ENCODE measurements at places on chromosomes 3 and 15.

DNA sequence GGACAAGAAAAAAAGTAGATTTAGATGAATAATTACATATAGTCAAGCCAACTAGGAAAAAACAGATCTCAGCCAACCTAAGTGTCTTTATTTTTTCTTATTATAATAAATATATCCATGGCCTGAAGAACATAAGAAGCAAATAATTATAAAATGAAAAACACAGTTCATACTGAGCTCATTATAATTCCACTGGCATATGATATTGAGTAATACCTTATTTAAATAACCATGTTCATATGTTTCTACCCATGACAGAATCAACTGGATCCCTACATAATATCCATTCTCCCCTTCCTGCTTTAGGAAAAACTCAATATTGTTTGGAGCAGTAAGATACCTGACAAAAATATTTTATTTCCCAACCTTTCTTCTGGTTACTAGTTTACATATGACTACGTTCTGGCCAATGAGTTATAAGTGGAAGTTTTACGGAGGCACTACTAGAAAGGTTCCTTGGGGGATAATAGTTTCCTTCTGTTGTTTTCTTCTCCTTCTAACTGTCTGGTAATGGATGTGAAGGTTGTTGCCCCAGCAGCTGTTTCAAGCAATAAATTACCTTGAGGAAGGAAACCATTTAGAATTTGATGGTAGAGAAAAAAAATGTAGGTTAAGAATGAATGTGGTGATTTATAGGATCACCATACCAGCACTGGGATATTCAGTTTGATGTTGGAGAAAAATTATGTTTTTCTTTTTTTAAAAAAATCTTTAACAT, 184.1 kb upstream of the MBNL1 start:
- DNase-seq = no peak

DNA sequence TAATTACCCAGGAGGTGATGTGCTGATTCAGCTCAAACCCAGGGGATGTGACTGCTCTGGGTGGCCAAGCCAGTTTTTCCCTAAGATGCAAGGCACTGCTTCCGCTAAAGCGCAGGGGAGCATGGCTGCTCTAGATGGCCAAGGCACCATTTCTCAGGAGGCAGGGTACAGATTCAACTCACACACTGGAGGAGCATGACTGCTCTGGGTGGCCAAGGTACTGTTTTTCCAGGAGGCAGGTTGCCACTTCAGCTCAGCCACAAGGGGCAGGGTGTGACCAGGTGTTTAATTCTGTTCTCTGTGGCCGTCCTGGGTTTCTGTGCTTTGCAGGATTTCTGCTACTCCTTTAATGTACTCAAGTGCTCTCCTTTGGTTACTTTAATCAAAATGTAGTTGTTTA, 659.3 kb upstream of the ARRDC4 start:
- DNase-seq = no peak

- DNase-seq = no peak
Observed at GRCh38 chr3:157347577-157348303, 88.9 kb upstream of the PTX3 start.

- DNase-seq = no peak
Observed at GRCh38 chr3:51604212-51604611, 65.7 kb downstream of the RAD54L2 start.

DNA sequence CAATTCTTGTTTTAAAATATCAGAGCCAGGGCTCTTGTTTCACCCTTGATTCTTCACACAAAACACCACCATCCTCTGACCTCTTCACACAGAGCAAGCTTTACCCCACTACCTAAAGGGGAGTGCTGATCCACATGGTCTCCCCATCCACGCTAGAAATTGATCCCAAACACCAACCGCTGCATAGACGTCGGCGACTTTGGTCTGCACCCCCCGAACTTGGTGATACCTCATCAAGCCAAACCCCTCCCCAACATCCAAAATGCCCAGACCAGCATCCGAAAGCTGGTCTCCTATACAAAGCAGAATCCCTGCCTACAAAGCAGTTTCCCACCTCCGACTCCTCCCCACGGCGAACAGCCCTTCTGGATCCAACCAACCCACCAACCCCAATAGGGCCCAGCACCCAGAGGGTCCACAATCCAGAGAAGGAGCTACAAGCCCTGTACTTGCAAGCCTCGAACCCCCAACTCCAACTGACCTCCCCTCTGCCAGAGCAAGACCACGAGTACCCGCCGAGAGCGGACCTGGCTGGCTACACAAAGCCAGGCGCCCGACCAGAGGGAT, 25.8 kb upstream of the MTHFS start:
- DNase-seq = no peak

- no peak for DNase-seq
Observed at GRCh38 chr3:69856965-69857705, 117.9 kb downstream of the MITF start.

GRCh38 chr15:98767692-98768091, 119.4 kb downstream of the IGF1R start:
- DNase-seq = no peak

DNA sequence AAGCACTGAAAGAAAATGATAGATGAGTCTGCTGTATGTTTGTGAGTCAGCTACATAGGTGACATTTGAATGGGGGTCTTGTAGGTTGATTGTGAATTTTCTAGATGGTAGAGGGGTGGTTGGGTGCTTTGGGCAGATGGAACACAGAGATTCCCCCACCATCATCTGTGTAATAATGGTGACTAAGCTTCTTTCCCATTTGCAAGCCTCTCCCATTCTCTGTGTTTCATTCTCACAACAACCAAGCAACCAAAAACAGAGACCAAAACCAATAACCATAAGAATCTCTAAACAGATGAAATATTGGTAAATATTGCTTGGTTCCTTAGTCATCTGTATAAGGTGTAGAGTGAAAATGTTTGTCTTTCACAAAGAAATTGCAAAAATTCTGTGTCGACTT, 17.8 kb upstream of the UTS2B start:
- DNase-seq = no peak

- DNase-seq = no peak
Observed at GRCh38 chr3:157606852-157607197, 103.6 kb upstream of the VEPH1 start.

DNA sequence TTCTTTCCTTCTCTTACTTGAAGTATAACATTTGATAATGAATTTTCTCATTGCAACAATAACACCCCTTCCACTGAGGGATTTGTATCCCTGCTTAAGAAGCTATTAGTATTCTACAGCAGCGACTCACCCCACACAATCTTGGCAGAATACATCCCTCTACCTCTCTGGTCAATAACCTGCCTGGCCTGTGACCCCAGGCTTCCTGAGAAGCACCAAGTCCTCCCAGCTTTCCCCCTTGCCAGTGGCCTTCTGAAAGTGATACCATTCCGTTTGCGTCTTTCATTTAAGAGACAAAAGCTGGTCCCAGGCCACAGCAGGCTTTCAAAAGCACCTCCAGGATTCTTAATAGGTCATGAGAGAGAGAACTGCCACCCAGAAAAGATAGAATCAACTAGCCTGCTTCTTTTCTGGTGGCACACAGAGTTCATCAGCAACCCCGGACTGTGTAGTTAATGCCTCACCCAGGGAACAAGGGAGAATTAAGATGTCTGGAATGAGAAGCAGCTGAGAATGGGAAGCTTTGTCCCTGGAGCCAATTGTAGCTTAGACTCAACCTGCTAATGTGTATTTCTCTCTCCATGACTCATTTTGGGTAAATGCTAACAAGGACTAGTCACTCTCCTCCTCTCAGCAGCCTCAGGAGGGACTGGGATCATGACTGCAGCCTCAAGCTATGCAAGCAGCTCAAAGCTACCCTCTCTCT, 101.0 kb upstream of the CPNE4 start:
- DNase-seq = peak; percentile 7

GRCh38 chr3:52703341-52703740, 2.2 kb downstream of the GLT8D1 start:
- DNase-seq = no peak

DNA sequence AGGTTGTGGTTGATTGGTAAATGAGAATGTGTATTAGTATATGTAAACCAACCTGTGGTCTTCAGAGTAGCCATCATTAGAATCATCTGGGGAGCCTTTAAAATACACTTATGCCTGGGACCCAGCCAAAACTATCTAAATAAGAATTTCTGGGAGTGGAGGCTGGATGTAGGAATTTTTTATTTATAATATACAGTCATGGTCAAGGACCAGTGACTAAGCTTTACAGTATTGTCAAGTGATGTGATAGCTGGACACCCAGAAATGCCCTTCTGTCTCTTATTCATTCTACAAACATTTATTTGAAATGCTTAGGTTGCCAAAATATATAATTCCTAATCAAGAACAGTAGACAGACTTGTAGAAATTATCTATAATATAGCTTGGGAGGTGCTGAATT, 132.2 kb downstream of the MBNL1 start:
- DNase-seq = no peak

- no peak for DNase-seq
Observed at GRCh38 chr15:101037090-101037830, 118.1 kb downstream of the LRRK1 start.

DNA sequence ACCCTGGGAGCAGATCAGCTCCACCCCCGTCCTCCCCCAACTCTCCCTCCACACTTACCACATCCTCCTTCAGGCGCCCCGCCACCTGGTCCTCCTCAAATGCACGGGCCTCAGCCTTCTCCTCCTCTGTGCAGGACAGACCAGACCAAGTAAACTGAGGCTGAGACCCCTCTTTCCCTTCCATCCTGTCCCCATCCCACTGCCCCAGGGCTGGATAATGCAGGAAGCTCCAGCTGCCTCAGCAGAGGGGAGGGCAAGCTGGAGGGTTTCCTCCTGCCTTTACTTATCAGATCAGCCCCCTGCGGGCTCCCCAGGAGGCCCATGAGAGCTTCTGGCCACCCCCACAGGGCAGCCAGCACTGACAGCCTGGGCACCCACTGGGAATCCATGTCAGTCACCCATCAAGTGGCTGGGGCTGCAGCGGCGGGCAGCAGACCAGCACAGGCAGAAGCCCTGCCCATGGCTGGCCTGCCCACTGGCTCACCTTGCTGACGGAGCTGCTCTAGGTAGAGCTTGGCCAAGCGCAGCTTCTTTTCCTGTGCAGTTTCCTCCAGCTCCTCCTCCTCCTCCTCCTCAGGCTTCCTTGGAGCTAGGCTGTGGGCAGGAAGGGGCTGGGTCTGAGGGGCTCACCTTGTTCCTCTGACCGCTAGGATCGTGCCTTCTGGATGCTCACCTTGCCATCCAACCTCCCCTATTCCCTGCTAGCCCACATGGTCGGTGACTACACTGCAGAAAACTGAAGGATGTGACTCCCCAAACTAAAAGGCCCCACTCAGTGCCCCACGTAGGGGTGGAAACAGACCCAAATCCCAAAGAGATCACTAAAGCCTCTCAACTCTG, 3.9 kb downstream of the RRP9 start:
- no peak for DNase-seq

DNA sequence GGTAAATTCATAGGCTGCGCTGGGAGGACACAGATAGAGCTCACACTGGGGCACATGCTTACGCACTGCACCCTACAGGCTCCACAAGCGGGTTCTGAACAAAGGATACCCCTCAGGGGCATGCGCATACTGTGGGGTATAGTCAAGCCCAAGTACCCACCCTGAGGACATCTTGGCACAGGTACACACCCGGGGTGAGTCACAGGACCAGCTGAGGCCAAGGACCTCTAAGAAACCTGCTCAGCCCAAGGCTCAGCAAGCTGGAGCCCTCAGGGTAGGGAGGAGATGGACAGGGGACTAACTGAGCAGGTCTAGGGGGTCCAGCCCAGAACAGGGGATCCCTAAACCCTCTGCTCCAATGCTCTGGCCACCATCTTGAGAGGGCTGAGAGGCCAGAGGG, 3.3 kb downstream of the SHISA5 start:
- DNase-seq = no peak

DNA sequence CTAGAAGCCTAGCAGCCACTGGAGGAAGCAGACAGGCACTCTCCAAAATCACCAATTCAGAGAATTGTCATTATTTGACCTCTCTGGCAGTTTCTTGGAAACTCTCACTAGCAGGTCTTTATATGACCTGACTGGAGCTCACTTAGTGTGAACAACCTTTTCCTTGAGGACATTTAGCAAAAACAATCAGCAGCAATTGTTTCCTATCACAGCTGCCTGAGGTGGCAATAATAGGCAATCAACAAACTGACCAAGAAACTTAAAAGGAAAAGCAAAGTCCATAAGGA, 162.4 kb upstream of the STT3B start:
- no peak for DNase-seq

DNA sequence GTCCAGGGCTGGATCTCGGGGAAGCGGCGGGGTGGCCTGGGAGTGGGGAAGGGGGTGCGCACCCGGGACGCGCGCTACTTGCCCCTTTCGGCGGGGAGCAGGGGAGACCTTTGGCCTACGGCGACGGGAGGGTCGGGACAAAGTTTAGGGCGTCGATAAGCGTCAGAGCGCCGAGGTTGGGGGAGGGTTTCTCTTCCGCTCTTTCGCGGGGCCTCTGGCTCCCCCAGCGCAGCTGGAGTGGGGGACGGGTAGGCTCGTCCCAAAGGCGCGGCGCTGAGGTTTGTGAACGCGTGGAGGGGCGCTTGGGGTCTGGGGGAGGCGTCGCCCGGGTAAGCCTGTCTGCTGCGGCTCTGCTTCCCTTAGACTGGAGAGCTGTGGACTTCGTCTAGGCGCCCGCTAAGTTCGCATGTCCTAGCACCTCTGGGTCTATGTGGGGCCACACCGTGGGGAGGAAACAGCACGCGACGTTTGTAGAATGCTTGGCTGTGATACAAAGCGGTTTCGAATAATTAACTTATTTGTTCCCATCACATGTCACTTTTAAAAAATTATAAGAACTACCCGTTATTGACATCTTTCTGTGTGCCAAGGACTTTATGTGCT, 527 bp downstream of the B2M start:
- DNase-seq = no peak

DNA sequence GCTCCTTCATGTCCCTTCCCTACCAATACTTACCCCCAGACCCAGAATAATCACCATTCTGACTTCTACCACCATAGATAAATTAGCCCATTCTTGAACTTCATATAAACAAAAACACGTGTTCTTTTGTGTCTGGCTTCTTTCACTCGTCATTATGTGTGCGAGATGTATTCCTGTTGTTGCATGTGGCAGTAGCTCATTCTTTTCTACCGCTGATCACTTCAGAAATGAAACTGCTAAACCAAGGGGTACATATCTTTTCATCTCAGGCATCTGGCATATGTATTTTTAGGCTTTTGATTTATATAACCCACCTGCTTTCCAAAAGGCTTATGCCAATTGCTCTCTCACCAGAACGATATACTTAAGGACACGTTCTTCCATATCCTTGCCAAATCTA, 13.8 kb upstream of the SCG3 start:
- DNase-seq = no peak

- DNase-seq = no peak
Observed at GRCh38 chr15:35102186-35102585, 17.1 kb upstream of the NANOGP8 start.
